ENCODE measurements at places on chromosomes 6 and 20.

DNA sequence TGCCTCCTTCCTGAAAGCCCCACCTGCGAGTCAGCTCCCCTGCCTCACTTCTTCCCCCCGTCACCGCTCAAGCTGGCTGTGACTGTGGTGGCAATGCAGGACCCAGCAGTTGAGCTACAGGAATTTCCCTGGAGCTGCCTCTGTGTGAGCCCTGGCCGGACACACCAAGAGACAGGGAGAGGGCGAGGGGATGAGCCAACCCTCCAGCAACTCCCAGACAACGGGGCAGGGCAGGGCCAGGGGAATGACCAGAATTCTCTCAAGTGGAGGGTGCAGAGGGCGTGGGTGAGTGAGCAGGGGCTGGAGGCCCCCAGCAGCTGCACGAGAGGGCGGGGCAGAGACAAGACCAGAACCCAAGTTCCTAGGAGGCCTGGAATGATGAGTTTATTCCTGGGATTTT lies 4.9 kb upstream of the ARFGAP1 start:
- no peak for DNase-seq

DNA sequence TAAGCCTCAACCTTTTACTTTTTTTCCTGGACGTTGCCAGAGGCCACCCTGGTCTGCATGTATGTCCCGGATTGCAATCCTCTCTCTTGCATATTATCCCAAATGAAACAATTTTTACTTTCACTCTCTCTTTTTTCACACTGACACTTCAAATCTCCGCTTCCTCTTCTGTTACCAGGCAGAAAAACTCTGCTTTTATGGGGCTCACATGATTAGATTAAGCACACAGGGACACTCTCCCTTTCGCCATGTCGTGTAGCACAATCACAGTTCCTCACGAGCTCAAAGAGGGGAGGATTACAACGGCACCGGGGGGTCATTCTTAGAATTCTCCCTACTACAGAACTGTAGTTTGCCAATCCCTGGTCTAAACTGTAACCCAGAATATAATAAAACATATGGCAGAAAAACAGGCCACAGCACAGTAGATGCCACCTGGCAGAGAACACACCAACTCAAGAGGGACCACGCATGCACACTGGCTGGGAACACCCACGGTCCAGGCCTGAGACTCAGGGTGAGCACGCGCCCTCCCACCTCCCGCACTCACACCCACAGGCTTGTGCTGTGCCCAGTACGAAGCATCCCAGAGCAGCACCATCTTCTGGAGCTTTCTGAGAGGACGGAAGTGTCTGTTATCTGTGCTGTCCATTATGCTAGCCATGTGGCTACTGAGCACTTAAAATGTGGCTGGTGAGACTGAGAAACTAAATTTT lies 288.7 kb downstream of the KIF16B start:
- DNase-seq, result no peak

DNA sequence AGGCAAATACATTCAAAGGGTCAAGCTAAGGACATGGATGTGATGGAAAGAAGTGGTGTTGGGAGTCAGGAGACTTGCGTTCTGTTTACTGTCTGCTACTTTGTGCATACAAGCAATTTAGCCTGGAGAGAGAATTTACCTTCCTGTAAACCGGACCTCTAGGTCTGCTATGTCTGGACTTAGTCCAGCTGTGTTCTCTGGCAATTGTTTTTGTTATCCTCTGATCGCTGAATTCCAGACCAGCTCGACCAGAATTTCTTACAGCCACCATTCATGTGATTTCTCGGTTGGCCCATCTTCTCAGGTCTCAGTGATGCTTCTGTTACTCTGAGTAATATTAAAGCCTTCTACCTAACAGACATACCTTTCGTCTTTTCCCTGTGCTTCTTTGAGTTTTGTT lies 75.2 kb downstream of the LRRC1 start:
- DNase-seq, result peak; percentile 82

GRCh38 chr6:96330884-96331283 lies 190.7 kb upstream of the UFL1 start:
- DNase-seq, result no peak

DNA sequence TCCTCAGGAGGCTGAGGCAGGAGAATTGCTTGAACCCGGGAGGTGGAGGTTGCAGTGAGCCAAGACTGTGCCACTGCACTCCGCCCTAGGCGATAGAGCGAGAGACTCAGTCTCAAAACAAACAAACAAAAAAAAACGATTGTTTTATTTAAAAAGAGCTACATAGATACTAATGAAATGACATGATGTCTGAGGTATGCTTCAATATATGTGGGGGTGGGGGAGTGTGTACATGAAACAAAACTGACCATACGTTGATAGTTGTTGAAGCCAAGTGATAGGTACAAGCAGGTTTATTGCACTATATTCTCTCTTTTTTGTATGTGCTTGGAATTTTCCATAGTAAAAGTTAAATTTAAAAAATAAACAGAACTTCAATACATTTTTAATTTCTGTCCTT lies 240.1 kb downstream of the TFAP2A start:
- no peak for DNase-seq

GRCh38 chr6:131450861-131451260 lies 122.2 kb upstream of the ARG1 start:
- DNase-seq, result no peak

DNA sequence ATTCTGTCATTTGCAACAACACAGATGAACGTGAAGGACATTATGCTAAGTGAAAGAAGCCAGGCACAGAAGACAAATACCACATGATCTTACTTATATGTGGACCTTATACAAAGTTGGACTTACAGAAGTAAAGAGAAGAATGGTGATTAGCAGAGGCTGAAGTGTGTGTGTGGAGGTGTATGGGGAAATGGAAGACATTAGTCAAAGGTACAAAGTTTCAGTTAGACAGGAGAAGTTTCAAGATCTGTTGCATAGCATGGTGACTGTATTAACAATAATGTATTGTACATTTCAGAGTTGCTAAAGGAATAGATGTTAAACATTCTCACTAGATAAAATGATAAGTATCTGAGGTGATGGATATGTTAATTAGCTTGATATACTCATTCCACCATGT lies 348.3 kb upstream of the PRND start:
- DNase-seq, result no peak

DNA sequence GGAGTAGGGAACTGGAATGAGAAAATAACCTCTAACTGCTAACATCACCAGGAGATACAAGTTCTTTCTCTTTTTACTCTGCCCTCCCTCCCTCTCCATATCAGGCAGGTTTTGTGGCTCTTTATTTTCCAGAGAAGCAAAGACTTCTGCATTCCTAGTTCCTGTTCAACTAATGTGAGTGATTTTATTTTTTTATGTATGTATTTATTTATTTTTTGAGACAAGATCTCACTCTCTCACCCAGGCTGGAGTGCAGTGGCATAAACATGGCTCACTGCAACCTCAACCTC lies 6.0 kb upstream of the IER3 start:
- DNase-seq, result no peak

GRCh38 chr6:134343066-134343465 lies 25.2 kb upstream of the SGK1 start:
- DNase-seq, result no peak

- DNase-seq, result no peak
Measured at GRCh38 chr6:37008484-37009465, 3.3 kb downstream of the FGD2 start.

DNA sequence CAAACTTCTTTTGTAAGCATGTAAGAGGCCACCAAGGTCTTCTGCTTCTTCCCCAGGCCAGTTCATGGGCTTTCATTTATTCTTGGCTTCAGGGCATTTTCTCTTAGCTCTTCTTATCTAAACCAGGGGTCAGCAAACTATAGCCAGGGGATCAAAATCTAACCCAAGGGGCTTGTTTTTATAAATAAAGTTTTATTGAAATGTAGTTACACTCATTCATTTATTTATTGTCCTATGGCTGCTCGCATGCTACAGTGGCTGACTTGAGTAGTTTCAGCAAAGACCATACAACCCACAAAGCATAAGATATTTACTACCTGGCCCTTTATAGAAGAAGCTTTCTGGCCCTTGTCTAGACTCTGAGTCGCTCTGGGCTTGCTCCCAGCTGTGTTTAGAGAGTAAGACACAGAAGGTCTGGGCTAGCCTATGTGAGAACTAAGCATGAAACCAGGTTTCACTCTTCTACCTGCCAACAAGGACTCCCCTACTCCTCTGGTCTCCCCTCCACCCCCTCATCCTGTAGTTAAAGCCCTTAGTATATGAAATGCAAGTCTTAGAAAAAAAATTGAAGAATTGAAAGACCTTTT lies 43.2 kb downstream of the KHDC1L start:
- no peak for DNase-seq

DNA sequence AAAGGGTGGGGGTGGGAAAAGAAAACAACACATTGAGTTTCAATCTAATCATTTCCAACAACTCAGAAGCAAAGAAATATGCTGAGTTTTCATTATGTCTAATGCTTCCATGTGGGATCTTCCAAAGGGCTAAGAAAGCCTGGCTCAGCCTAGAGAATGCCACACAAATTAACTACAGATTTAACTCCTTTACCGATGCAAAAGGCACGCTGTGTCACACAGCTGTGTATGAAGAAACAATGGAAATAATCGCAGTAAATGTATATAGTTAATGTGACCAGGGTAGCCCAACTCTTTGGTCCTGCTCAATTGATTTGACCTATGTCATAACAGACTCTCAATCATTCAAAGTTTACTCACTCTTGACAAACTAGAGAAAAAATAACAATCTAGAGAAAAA lies 17.8 kb downstream of the B4GALT5 start:
- DNase-seq, result no peak

GRCh38 chr6:17971128-17972073 lies 16.0 kb downstream of the KIF13A start:
- DNase-seq, result no peak

DNA sequence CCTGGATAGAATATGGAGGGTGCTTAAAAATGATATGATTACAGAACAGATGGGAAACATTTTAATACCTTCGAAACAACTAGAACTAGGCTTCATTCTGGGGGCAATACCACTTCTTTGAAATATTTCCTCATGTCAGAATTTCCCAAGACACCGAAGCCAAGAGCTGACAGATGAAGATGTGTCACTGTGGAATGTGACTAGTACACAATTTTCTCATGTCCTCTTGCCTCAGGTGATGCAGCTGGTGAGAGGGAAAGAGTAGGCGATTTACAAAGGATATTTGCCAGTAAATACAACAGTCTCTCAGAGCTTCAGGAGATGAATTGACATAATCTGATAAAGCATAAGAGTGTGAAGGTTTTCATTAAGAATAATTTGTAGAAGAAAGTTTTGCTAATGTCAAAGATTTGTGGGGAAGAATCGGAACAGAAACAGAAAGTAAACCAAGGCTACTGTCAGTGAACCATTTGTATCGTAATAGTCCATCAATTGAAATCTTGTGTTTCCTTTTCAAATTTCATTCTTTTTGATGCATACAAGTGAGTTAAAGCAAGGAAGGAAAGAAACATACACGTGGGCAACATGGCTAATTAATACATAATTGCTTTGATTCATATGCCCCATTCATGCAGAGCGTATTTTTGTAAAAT lies 164.7 kb upstream of the CCN2 start:
- DNase-seq, result peak; percentile 9

DNA sequence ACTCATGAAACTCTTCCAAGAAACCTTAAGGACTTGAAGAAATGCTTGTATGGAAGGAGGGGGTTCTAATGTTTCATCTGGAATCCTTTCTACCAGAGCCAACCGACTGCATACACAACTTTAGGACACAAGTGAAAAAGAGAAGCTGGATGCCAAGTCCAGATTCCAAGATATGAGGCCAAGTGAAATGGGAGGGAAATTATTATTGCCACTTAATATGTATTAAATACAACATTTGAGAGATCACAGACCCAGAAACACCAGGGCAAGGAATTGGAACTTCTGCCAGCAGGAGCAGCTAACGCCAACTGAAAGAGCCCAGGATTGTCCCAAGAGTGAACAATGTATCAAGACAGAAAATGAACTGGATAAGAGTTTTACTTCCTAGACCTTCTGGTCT lies 144.2 kb downstream of the ARHGAP18 start:
- DNase-seq, result no peak

DNA sequence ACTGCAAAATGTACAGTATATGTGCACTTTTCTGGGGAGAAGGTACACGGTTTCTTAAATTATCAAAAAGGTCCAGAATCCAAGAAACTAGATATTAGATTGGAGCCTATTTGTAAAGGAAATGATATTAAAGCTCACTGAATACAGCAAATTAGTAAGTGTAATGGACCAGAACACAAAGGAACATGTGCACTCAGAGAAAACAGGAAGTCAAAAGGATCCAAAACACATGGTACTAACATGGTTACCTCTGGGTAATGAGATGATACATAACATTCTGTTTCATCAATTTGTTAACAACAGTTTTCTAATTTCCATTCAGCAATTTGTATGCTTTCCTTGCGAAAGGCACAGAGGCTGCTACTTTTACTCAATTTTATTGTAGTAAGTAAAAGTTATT lies 18.7 kb downstream of the ZNF322 start:
- DNase-seq, result no peak

DNA sequence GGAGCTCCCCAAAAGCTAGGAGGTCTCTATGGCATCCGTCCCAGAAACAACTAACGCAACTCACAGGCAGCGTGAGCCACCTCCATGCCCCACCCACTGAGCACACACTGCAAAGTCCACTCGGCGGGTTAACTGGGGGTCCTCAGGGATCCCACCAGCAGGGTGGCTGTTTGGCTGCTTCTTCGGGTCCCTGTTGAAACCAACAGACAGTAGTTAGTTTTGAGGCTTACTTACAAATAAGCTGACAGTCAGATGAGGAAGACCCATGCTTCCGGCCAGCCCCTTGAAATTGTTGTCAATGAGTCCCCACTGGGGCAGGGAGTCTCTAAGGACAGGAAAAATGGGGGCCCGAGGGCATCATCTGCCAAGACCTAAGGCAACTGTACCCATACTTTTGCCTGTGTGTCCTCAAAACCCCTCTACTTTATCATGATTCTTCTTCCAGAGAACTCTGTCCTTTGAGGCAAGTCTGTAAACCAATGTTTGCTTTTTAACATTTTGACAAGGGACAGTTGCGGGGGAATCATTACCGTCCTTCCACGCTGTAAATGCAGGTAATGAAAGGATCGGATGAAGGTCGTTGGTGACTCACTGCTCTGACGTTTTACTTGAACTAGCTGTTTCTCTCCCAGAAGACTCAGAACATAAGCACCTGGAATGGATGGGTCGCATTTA lies 2.2 kb upstream of the PCK1 start:
- DNase-seq, result no peak

GRCh38 chr20:11581271-11581670 lies 336.4 kb upstream of the BTBD3 start:
- no peak for DNase-seq

- no peak for DNase-seq
Measured at GRCh38 chr6:144064402-144065212, 30.8 kb downstream of the SF3B5 start.

GRCh38 chr6:37913210-37913609 lies 93.7 kb downstream of the ZFAND3 start:
- no peak for DNase-seq

- DNase-seq, result no peak
Measured at GRCh38 chr6:43913375-43914271, 143.6 kb downstream of the VEGFA start.

DNA sequence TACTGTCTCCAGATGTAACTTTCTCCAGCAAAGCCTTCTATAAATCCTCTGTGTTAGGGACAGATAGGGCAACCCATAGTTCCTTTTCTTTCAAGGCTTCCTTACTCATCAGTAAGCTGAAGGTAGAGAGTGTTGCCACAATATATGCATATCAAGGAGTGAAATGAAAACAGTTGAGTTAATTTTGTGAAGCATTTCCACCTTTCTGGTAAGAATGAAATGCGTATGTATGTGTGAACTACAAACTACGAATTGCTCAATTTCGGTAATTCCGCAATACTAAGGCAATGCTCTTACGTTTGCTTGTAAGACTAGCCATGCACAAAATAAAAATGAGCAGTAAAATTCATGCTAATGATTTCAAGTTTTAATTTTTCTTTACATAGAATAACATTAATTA lies 61.2 kb upstream of the HBS1L start:
- DNase-seq, result no peak

GRCh38 chr20:23062632-23063031 lies 13.2 kb upstream of the THBD start:
- DNase-seq, result no peak

Measured in renal cortical epithelial cell (primary cell).